NCI-H187 treated with DMSO at 0.1 percent for 48 hours (cell line): ENCODE measurements at places on chromosomes 5 and 9.

DNA sequence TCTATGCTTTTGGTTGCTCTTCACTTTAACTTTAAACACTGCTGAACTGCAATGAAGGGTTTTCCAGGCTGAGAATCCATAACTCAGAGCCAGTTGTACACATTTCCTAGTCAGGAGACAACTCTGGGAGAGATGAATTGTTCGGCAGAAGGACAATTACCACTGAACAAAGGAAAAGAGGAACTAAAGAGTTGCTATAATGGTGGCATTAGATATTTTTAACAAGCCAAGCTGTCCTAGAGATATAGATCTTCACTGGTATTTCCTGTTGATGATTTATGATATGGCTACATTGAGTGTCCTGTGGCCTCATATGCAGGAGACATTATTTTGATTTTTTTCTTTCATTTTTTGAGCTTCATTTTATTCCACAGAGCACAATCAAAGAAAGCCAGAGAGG is 219.1 kb upstream of the PCSK5 start:
- no peak for DNase-seq

DNA sequence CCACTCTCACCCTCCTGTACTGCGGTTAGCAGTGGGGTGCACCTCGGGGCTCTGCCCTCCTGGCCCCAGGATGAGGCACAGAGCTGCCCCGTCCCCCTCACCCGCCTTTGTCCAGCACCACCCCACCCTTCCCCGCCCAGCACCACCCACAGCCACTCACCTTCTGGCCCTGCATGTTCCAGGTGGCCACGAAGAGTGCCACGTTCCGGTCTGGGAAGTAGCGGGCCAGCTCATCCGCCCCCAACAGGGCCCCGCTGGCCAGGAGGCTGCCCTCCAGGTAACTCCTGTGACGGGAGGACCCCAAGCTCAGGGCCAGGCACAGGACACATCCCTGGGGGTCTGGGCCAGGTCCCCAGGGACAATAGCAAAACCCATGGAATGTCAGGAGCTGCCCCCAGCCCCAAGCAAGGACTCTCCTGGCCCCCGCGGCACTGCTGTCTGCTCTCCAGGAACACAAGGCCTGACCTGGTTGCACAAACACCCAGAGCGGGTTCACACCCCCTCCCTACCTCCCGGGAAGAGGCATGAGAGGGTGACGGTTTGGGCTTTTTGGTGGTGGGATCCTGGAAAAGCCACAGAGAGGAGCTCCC is 5.0 kb downstream of the INPP5E start:
- DNase-seq, result no peak

DNA sequence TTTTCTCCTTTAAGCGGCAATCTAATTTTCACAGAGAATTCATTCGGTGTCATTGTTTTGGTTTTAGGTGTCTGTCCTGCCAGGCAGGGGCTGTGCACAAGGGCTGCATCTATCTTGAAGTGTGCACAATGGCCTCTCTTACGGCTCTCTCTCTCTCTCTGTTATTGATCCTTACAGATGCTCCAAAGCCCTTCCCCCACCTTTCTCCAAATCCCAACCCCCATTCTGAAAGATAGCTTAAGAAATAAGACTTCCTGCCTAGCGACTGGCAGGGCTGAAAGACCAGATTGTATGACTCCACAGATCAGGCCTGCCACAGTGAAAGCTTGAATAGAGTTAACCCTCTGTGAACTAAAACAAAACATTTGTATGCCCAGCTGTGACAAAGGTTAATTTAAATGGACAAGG is 86.5 kb upstream of the NR5A1 start:
- DNase-seq, result no peak

DNA sequence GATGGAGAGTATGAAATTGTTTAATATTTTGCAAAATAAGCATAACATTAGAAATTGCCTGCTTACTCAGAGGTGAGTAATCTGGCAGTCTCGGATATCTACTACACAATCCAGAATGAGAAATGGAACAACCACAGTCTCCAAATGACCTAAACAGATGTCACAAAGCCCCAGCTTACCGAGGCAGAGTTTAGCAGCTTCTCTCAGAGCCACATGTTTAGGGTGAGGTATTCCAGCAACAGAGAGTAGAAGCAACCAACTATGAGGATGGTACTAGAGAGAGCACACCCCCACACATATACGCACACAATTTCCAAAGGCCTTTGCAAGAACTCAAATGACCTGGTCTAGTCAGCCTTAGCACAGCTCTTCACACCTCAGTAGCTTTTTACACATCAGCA is 122.7 kb upstream of the LPAR1 start:
- no peak for DNase-seq

- no peak for DNase-seq
These were observed 4.9 kb upstream of the AKNA start for GRCh38 chr9:114392749-114393112.

DNA sequence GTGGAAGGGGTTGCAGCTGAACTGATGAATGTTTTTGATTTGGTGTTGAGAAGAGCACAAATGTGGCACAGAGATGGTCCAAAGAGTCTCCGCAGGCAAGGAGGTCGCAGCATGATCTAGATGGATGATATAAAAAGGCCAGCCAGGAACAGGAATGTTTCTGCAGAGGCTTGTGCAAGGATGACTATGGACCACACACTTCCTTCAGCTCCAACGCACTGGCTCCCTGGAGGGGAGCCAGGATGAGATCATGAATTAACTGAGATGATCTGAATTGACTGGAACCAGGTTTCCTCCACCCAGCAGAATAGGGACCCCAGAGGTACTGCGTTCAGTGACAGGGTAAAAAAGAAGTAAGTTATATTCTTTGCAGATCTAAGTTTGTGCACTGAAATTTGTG is 89.0 kb downstream of the ARSB start:
- no peak for DNase-seq

- no peak for DNase-seq
These were observed 650 bp downstream of the MYORG start for GRCh38 chr9:34375901-34376595.

DNA sequence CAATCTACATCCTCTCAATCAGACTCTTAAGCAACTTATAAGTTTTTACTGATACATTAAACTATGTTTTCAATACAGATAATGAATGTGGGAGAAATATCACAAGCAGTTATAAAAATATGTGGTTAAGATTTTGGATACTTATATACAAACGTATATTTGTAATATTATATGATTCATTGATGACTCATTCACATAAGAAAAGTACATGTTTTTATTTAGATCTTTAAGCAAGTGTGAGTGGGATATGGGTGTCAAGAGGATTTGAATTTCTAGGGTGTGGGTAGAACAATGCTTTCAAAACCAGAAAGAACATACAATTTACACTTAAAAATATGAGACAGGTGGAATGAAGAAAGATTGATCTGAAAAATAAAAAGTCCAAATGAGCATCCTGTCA is 36.1 kb upstream of the ISL1 start:
- DNase-seq, result no peak

DNA sequence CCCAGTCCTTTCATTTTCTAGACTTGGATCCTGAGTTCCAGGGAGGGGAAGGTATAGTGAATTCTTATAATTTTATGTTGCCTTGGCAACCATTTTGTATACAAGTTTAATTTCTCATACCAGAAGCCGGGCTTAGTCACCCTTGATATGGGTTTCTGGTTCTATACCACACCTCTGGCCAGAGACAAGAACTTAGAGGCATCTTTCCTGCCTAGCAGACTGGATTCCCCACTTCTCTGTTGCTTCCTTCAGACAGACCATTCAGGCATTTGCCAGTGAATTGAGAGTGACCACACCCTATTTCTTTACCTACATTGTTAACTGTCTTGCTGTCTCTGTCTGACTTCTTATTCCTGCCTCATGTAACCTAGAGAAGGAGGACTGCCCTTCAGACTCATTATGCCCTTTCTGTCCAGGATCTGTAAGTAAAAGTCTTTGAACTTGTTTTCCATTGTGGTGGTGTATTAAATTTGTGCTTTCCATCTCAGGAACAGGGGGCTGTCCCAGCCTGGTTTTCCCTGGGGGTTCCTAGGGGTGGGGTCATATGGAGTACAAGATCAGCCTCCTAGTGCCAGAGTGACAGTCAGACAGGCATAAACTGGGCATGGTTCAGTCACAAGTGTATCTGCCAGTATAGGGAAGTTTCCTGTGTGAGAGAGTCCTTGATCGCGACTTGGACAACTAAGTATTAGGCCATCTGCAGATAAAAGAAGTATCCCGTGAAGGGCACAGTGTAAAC is 27.4 kb downstream of the TNFSF8 start:
- no peak for DNase-seq

DNA sequence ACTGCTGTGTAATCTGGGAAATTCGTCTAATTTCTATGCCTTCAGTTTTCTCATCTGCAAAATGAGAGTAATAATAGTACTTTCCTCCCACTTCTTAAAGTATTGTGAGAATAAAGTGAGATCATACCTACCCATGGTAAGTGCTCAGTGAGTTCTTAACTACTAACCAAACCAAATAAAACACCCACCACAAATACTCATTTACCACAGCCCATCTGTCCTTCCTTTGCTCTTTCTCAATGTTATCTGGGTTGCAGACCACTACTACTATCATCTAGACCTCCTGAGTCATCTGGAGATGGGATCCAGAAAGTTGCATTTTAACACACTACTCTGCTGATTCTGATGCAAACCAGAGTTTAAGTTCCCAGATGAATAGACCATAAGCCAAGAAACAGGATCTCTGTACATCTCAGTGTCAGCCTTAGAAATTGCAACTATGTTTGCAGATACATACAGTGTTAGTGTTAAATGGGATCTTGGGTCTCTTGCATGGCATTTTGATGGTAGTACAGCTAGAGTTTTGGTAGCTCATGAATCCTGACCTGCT is 105.4 kb upstream of the ATP10B start:
- DNase-seq, result no peak

GRCh38 chr5:63959177-63959982 is 2.9 kb downstream of the HTR1A start:
- DNase-seq, result peak; percentile 21

GRCh38 chr5:137218471-137218870 is 280.7 kb downstream of the SPOCK1 start:
- no peak for DNase-seq

GRCh38 chr5:112329419-112330090 is 89.5 kb downstream of the EPB41L4A start:
- no peak for DNase-seq

- DNase-seq, result no peak
These were observed 427.6 kb downstream of the IRX1 start for GRCh38 chr5:4023091-4023752.

GRCh38 chr9:127970401-127971313 is 10.1 kb downstream of the EEIG1 start:
- peak; percentile 49 for DNase-seq

- no peak for DNase-seq
These were observed 618.8 kb upstream of the KLF4 start for GRCh38 chr9:108108280-108108851.

GRCh38 chr5:159762921-159763320 is 153.4 kb upstream of the ADRA1B start:
- DNase-seq, result no peak

DNA sequence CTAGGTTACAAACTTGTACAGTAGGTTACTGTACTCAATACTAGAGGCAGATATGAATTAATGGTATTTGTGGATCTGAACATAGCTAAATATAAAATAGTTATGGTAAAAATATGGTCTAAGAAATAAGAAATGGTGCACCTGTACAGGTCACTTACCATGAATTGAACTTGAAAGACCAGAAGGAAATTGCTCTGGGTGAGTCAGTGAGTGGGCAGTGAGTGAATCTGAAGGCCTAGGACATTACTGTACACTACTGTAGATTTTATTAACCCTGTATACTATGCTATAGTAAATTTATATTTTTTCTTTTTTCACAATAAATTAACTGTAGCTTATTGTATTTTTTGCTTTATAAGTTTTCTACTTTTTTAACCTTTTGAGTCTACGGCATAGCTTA is 1020.4 kb downstream of the CDH18 start:
- no peak for DNase-seq

DNA sequence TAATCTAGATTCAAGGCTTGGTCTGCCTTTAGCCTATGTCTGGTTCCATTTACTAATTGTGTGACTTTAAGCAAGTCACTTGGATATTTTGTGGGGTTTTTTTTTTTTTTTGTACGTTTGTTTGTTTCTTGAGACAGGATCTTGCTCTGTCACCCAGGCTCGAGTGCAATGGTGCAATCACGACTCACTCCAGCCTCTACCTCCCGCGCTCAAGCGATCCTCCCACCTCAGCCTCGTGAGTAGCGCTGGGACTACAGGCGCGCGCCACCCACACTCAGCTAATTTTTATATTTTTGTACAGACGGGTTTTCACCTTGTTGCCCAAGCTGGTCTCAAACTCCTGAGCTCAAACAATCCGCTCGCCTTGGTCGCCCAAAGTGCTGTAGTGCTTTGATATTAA is 1.1 kb upstream of the PFDN1 start:
- no peak for DNase-seq

DNA sequence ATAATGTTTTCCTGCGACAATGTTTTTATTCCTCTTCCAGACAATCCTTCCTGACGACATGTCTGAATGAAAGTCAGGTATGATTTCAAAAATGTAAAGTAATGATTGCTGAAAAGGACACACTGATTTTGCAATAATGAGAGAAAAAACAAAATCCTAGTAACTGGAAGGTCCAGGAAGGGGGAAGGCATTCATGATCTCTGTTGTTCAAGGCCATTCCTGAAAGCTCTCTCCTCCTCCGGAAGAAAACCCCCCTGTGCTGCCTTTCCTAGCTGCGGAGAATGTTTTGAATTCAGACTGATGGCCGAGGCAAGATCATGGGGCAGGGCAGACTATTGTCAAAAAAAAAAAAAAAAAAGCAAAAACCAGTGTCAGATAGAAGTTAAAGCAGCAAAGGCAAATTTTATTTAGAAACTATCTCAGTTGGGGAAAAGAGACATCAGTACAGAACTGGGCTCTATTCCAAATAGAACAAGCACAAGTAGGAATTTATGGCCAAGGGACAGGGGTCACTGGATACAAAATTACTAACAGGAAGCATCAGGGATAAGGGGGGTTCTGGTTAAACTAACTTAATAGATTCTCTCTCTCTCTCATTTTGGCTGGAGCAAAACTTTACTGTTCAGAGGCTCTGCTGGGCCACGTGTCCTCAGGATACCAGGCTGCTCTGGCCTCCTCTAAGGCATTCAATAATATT is 36.5 kb upstream of the CTSV start:
- no peak for DNase-seq

DNA sequence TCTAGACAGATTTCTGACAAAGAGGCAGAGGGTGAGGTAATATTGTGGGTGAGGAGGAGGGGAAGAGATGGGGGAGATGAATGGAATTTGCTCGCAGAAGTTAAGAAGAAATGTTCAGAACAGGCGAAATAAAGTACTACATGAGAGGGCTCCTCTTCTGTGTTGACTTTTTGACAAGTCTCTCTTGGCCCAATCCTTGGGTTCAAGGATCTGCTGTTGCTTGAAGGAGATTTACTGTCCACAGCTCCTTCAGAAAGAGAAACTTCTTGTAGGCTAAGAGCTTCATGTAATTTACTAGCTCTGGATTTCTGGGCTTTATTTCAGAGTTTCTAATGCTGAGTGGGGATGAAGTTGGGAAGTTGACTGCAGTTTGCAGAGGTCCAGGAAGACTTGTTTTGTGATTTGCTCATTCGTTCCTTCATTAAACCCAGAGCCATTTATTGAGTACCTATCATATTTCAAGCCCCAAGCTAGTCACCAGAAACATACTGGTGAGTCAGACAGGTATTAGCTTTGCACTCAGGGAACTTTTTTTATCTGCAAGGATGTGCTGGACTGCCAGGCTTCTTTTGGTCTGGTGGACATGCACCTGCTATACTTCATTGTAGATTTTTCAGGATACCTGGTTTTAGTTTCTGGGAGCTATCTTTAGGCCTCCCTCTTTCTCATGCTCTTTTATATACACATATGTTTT is 402.9 kb upstream of the CLINT1 start:
- DNase-seq, result no peak

GRCh38 chr9:87343816-87344430 is 153.7 kb upstream of the DAPK1 start:
- DNase-seq, result no peak
